ENCODE measurements at places on chromosomes 2 and 18. TPM values are rescaled to one million over a fixed set of nuclear protein-coding genes. Genes with fewer than 3 reads are reported as not detected.

DNA sequence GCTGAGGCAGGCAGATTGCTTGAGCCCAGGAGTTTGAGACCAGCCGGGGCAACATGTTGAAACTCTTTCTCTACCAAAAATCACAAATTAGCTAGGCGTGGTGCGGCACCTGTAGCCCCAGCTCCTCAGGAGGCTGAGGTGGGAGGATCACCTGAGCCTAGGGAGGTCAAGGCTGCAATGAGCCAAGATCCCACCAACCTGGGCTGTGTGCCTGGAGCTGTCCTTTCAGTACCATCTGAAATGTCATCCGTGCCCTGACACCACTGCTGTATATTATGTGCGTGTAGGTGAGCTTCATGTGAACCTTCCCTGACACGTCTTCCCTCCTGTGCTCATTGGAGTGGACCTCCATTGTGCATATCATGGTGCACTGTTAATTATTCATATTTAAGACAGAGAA is 84.8 kb upstream of the HNRNPA3 start:
- no peak for DNase-seq

GRCh38 chr2:103161456-103162289 is 399.8 kb downstream of the TMEM182 start:
- DNase-seq: no peak

- no peak for DNase-seq
Observed at GRCh38 chr2:188526701-188527100, 235.0 kb downstream of the GULP1 start.

The CTIF gene
- total RNA-seq: 7.0 TPM

GRCh38 chr2:196205881-196206435 is 34.6 kb upstream of the STK17B start:
- no peak for DNase-seq

DNA sequence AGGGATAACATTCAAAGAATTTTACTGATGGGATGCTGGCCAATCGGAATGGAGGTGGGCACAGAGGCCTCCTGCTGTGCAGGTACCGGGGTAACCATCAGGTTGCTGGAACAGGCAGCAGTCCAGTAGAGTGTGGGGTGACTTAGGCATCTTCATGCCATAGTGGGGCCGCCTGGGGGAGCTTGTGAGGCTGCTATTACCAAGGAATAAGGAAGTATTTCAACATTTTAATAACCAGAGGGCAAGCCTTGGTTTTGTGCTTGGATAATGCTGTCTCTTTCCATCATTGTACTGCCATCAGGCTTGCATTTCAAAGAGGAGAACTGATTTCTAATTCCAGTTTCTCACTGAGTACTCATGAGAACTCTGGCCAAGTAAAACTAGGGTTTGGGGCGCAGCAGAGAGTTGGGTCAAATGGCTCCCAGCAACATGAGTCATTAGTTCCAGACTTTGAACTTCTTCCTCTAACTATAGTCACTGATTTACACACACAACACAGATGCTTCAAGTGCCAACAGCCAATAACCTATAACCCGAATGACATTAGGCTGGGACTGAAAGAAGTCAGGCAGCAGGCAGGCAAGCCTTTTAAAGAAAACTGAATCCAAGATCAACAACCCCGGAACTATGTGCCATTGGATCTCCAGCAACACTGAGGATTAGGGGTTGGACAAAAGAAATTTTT is 56.1 kb upstream of the FHL2 start:
- no peak for DNase-seq

The NPAS2 gene
- total RNA-seq: 5.6 TPM

The SLC14A1 gene
- total RNA-seq: 6.0 TPM

GRCh38 chr2:64586883-64587481 is 62.9 kb downstream of the AFTPH start:
- DNase-seq: no peak

- DNase-seq: no peak
Observed at GRCh38 chr2:189854940-189855339, 70.7 kb downstream of the PMS1 start.

DNA sequence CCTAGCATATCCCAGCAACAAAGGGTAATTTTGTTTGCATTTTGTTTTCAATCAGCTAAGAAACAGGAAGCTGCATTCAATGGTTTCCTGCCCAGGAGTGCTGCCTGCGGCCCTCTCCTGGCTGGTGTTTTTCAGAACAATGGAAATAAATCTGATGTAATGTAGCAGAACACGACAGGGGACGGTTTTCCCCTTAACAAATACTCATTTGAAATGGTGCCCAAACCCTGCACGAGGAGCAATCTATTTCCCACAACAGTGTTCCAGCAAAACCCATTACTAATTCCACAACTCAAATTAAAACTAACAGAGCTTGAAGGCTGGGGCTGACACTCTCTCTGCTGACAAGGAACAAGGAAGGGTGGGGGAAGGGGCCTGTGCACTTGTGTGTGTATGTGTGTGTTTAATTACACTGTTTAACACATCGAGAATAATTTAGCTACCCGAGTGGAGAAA is 8.7 kb downstream of the CAPN13 start:
- DNase-seq: no peak

The UGT1A1 gene
- total RNA-seq: not detected

The SLC19A3 gene
- total RNA-seq: not detected

- no peak for DNase-seq
Observed at GRCh38 chr2:113777371-113777770, 20.9 kb upstream of the SLC35F5 start.

The OXER1 gene
- total RNA-seq: 1.1 TPM

GRCh38 chr2:173451118-173451517 is 96.4 kb downstream of the CDCA7 start:
- DNase-seq: no peak

- DNase-seq: no peak
Observed at GRCh38 chr18:8507361-8507760, 101.9 kb upstream of the RAB12 start.

The MAP4K3 gene
- total RNA-seq: 22.7 TPM

- no peak for DNase-seq
Observed at GRCh38 chr2:20652673-20653575, 2.0 kb upstream of the HS1BP3 start.

DNA sequence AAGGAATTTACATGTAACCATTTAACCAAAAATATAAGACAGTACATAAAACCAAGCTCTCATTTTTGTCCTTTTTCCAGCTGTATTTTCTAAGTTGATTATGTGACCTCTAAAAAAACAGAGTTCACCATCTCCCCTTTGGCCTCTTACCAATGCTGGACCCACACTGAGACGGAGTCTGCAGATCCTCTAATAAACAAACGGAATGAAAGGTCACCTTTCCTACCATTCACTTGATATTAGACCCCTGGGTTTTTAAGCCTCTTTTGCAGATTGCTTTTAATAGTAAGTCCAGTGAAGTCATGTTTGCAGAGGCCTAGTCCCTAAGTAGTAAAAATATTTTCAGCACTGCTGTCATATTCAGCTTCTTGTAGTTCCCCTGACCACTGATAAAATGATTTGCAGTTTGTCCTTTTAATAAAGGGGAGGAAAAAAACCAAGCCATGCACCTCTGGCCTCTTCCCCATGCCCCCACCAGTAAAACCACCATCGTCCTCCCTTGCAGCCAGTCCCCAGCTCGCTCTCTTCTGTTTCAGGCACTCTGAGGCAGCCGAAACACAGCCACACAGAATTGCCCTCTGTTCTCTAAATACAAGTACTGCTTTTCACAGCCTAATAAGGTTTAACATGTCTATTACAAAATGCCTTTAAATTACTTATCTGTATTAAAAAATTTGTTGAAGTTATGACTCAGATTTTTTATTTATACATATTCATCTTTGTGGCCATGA is 427.5 kb downstream of the PARD3B start:
- DNase-seq: no peak

- no peak for DNase-seq
Observed at GRCh38 chr2:102004581-102004980, 12.8 kb downstream of the IL1R2 start.

The MLPH gene
- total RNA-seq: not detected

The STPG4 gene
- not detected for total RNA-seq

GRCh38 chr18:58996131-58996641 is 131.5 kb downstream of the ZNF532 start:
- no peak for DNase-seq

The MEP1B gene
- total RNA-seq: not detected

DNA sequence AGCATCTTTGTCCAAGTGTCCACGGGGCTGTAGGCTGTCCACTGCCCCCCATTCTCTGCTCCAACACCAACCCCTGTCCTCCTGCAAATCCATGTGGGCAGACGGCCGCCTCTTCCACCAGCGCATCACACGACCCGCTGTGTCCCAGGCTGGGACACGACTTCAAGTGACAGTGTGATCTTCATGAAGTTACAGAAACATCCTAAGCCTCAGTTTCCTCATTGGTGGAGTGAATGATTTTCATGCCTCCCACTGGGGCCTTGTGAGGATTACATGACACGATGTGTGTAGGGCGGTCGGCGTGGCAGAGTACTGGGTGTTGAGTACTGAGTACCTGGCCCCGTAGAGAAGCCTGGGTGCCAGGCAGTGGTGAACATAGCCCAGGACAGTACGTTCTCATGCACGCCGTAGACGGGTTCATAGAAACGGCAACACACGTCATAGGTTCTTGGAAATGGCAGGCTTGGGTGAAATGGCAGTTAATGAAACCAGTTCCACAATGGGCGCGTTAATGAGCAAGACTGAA is 9.3 kb upstream of the ALLC start:
- no peak for DNase-seq

The KCNF1 gene
- not detected for total RNA-seq

The CTAGE1 gene
- total RNA-seq: not detected

DNA sequence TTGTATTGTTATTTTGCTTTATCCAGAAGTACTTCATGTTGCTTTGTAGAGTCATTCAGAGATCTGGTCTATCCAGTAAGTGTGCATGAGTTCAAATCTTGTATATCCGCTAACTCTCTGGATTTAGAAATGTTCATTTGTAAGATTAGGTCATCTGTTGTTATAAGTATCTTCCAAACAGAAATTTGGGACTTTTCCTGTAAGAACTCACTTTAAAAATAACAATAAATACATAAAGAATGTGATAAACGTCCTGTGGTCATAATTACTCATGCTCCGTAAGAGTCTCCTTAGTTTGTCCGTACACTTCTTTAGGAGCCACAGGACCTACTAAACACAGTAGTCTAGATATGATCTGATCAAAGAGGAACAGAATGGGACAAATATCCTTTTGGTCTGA is 699.9 kb upstream of the SLC8A1 start:
- no peak for DNase-seq

The PIEZO2 gene
- total RNA-seq: not detected

DNA sequence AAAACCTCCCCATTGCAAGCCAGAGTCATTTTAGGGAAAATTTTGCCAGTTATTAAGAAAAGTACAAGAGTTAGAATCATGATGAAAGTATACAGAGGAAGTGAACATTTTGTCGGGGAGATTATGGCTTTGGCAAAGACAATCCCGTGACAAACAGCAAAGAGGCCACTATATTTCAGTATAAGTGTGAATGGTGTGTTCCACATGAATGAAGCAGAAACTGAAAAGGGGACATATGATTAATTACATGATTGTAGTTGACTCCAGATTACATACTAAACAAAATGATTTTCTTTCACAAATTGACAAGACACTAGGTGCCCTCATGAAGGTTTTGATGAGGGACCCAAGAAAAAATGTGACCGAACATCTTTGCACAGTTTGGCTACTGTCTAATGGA is 42.0 kb downstream of the SP140 start:
- no peak for DNase-seq

DNA sequence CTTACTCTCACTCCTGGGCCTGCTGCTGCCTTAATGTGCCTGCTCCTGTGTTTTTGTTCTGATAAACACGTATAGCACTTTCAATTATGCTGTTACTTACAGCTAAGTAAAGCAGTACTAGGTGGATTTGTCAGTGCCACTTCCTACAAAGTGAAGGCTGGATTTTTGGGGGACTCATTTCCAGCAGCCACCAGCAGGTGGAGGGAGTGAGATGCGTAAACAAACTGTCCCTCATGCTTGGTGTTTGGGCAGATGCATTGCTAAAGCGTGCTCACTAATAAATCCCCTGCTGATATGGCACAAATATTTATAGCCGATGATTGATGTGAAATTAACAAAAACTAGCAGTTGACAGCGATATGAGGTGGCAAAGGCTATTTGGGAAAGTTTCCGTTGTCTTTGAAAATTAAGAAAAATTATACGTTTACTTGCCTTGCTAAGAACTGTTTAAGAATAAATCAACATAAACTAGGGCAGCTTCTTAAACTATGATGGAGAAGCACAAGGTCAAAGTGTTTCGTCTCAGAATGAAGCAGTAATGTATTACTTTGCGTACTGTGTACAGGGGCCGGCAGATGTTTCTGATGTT is 101.7 kb downstream of the AGAP1 start:
- peak; percentile 17 for DNase-seq

The REG1B gene
- not detected for total RNA-seq

DNA sequence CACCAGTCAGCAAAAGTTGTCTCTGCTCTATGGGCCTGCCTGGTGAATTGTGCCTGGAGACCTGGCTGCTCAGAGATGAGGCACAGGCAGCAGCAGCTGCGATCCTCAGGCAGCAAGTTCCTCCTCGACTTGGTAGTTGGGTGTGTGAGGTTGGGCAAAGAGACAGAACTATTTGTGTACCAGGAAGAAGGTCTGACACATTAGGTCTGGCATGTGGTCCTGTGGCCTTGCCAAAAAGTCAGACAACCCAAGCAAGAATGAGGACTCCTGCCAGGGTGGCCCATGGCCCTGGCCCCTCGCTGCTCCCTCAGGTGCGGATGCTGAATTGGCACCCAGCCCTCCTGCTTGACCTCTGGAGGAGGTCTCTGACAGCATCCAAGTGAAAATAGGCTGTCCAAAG is 192.7 kb downstream of the DYSF start:
- DNase-seq: no peak
